H54 (cell line): ENCODE measurements at places on chromosomes 12 and 14.

GRCh38 chr14:94945615-94946014, 175.7 kb upstream of the GSC start:
- DNase-seq = no peak

DNA sequence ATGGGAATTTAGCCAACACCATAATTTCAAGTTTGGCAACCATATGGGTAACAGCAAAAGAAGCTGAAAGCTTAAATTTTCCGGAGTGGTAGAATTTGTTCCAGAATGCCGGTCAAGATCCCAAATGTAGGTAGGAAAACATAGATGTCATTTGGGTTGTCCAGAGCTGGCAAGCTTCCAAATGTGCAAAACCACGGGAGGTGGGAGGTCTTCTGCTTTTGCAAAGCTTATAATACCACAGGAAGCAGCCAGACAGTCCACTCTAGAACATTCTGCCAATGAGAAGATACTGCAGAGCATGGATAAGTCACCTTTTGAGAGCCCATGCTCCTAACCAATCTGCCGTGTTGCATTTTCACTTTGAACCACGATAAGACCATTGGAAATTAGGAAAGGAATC, 26.4 kb upstream of the BATF start:
- no peak for DNase-seq

- no peak for DNase-seq
These were observed 107.2 kb downstream of the RBM19 start for GRCh38 chr12:113858841-113859386.

DNA sequence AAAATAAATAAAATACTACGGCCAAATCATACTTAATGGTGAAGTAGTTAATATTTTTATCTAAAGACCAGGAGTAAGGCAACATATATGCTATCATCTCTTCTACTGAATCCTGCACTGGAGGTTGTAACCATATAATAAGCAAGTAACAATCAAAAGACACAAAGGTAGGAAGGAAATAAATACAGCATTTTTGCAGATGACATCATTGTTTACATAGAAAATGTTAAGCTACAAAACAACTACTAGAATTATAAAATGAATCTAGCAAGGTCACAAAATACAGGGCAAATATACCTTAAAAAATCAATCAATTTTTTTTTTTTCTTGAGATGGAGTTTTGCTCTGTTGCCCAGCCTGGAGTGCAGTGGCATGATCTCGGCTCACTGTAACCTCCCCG, 51.6 kb upstream of the BDKRB2 start:
- no peak for DNase-seq

- no peak for DNase-seq
These were observed 32.9 kb downstream of the ASCL1 start for GRCh38 chr12:102990419-102990818.

- DNase-seq = no peak
These were observed 5.0 kb upstream of the SLC25A47 start for GRCh38 chr14:100317912-100318808.

- no peak for DNase-seq
These were observed 13.8 kb upstream of the PRKD1 start for GRCh38 chr14:29941401-29941800.

DNA sequence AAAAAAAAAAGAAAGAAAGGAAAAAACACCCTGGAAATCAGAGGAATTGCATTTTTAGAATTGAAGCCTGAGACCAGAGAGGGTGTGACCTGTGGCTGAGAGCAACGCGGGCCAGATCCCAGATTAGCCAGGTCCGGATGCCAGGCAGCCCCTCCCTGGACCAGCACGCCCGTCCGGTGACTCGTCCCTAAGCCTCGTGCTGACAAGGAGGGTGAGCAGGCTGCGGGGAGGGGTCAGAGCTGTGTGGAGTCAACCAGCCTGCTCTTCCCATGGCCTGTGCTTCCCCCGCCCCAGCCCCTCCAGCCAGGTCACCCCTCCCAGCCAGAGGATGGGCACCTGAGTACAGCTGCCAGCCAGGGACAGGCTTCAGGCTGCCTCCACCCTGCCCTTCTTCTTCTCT, 4.2 kb upstream of the KLC1 start:
- DNase-seq = peak; percentile 89

- DNase-seq = no peak
These were observed 95.8 kb upstream of the ATXN7L3B start for GRCh38 chr12:74441872-74442271.
